DMS79 (cell line): ENCODE measurements at places on chromosomes 7 and 10.

GRCh38 chr10:66680886-66681285 is 244.9 kb upstream of the LRRTM3 start:
- DNase-seq, result no peak

- no peak for DNase-seq
These were observed 17.6 kb downstream of the RSU1 start for GRCh38 chr10:16799621-16800020.

GRCh38 chr7:102833343-102833742 is 79.5 kb upstream of the LRRC17 start:
- DNase-seq, result no peak

DNA sequence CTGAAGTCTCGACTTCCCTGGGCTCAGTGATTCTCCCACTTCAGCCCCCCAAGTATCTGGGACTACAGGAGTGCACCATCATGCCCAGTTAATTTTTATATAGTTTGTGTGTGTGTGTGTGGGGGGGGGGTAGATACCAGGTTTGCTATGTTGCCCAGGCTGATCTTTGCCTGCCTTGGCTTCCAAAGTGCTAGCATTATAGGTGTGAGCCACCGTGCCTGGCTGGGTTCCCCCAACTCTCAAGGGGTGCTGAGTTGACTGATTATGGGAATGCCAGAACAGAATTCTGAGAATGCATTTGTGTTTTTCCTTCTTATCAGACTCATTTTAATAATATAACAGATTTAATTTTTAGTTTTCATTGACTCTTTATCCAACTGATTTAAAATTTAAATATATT is 19.5 kb downstream of the RPA3 start:
- no peak for DNase-seq

DNA sequence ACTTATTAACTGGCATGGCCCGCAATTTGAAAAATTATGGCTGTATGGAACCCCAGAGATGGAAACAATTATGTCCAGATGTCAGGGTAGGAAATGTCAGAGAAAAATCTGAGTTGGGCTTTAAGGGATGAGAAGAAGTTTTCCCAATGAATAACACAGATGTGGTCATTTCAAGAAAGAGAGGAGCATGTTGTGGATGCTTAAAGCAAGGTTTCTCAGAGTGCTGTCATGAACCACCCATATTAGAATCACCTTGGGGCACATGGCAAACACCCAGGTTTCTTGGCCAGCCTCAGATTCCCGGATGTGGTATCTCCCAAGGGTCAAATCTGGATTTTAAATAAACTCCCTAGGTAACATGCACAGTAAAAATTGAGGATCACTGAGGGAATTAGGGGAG is 43.6 kb downstream of the LAMB4 start:
- no peak for DNase-seq

DNA sequence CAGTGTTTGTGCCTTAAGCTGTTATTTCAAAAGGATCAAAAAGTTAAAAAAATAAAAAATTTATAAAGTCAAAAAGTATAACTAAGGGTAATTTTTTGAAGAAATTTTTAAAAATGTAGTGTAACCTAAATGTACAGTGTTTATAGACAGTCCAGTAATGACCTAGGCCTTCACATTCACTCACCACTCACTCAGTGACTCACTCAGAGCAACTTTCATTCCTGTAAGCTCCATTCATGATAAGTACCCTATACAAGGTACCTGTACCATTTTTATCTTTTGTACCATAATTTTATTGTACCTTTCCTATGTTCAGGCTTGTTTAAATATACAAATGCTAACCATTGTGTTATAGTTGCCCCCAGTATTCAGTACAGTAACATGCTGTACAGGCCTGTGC is 21.5 kb downstream of the DNAJC9 start:
- no peak for DNase-seq

- no peak for DNase-seq
These were observed 6.6 kb upstream of the BHLHA15 start for GRCh38 chr7:98204670-98205069.

DNA sequence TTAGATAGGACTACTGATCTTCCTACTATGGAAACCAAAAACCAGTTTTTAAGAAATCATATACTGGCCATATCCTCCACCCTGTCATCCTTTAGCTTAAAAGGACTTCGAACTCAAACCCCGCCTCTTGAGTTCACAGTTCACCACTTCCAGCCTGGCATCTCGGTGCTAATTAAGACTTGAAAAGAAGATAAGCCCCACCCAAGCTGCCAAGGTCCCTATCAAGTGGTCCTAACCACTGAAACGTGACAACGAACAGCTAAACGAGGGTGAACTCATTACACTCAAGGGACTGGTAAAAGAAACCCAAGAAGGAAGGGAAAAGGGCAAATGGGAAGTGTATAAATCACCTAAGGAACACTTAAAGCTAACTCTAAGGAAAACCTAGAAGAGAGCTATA is 16.1 kb downstream of the COL17A1 start:
- peak; percentile 18 for DNase-seq

- DNase-seq, result no peak
These were observed 24.2 kb upstream of the DDC start for GRCh38 chr7:50589364-50589763.

- no peak for DNase-seq
These were observed 49.4 kb downstream of the CAV1 start for GRCh38 chr7:116574025-116574822.

- DNase-seq, result peak; percentile 69
These were observed 1.8 kb downstream of the PSMG3 start for GRCh38 chr7:1567896-1568510.

DNA sequence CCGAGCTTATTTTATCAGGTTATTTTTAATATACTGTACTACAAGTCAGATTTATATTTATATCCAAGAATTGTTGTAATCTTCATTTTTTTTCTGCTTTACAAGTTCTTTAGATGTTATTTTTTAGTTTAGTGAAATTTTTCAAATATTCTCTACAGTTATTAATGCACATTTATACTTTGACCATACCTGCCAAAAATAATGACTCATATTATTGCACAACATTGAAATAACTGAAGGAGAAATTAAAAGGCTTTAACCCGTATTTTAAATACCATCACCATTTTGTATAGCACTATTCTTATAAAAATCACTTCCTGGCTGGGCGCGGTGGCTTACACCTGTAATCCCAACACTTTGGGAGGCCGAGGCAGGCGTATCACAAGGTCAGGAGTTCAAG is 278.5 kb downstream of the BICC1 start:
- no peak for DNase-seq

GRCh38 chr7:129886167-129886817 is 66.5 kb downstream of the UBE2H start:
- DNase-seq, result no peak

- no peak for DNase-seq
These were observed 168.6 kb downstream of the MLLT10 start for GRCh38 chr10:21702633-21703111.

DNA sequence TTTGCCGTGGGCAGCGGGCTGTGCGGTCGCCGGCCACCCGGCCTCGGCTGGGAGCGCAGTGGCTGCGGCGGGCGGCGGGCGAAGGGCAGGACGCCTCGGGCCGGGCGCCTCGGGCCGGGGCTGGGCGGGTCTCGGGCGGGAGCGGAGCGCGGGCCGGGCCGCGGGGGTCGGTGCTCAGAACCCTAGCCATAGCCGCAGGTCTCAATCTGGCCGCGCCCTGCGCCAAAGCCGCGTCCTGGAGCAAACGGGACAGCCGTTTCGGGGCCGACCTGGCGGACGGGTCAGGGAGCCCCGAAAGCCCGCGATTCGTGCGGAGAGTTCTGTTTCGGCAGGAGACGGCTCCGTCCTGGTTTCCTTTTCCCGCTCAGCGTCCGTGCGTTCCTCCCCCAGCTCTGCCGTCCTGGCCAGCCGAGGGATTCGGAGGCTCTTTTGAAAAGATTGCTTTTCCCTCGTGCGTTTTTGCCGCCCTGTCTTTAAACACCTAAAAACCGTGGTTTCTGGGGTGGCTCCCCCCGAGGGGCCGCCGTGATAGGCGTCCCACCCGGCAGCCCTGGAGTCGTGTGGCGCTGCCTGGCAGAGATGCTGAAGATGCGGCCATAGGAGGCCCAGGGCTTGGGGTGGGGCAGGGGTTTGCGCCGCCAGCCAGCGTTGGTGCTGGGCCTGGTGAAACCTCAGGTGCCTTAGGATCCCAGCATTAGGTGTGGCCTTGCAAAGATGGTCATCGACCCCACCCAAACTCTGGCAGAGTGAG is 727 bp downstream of the RET start:
- no peak for DNase-seq

GRCh38 chr10:73043319-73043718 is 53.3 kb downstream of the P4HA1 start:
- no peak for DNase-seq

- peak; percentile 10 for DNase-seq
These were observed 73.3 kb downstream of the ZMIZ1 start for GRCh38 chr10:79142064-79142491.

DNA sequence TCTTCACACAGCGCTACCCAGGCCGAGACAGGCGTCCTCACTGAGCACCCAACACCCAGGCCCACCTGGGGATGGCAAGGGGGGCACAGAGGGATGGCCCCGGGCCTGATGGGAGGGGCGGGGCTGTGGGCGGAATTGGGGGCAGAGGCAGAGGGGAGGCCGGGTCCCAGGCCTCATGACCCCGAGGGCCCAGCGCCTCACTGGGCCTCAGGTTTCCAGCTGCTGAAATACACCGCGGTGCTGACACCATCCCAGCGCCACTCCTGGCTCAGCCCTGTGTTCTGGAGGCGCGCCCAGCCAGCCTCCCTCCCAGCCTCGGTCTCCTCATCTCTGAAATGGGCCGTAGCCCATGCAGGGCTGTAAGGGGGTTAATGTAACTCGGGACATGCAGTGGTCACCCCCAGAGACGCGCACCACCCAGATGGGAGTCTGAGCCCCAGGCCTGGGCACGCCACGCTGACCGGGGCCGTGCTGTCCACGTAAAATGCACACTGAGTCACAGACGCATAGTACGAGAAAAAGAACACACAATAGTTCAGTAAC is 82.3 kb downstream of the UNCX start:
- no peak for DNase-seq

DNA sequence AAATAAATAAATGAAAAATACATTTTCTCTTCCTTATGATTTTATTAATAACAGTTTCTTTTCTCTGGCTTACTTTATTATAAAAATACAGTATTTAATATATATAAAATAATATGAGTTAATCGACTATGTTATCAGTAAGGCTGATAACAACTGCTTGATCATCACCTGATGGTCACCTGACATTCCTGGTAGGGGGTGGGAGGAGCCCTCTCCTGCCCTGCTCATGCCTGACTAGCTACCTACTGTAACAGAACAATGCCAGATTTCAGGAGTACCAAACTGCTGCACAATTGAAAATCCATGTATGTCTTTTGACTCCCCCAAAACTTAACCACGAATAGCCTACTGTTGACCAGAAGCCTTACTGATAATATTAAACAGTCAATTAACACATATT is 1.3 kb upstream of the APBB1IP start:
- no peak for DNase-seq

- DNase-seq, result no peak
These were observed 26.4 kb downstream of the MACC1 start for GRCh38 chr7:20190560-20191390.

DNA sequence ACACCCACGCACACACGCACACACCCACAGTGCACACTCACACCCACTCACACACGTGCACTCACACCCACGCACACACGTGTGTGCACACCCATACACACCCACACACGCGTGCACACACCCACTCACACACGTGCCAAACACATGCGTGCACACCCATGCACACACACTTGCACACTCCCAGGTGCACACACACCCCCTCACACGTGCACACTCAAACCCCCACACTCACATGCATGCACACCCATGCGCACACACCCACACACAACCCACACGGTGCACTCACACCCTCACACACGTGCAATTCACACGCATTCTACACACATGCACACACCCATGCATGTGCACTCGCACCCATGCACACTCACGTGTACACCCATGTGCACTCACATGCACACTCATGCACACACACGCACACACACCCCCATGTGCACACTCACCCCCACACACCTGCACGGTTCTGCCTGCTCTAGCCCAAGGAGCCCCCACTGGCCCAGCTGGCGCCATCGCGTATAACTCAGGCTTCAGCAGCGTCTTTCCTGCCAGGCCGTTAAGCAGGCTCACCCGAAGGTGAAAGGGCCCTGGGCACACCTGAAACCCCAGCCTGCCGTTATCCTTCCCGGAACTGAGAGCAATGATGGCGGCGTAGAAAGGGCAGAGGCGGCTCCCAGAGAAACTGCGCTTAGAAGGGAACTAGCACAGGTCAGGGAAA is 63.9 kb upstream of the PDGFA start:
- no peak for DNase-seq

DNA sequence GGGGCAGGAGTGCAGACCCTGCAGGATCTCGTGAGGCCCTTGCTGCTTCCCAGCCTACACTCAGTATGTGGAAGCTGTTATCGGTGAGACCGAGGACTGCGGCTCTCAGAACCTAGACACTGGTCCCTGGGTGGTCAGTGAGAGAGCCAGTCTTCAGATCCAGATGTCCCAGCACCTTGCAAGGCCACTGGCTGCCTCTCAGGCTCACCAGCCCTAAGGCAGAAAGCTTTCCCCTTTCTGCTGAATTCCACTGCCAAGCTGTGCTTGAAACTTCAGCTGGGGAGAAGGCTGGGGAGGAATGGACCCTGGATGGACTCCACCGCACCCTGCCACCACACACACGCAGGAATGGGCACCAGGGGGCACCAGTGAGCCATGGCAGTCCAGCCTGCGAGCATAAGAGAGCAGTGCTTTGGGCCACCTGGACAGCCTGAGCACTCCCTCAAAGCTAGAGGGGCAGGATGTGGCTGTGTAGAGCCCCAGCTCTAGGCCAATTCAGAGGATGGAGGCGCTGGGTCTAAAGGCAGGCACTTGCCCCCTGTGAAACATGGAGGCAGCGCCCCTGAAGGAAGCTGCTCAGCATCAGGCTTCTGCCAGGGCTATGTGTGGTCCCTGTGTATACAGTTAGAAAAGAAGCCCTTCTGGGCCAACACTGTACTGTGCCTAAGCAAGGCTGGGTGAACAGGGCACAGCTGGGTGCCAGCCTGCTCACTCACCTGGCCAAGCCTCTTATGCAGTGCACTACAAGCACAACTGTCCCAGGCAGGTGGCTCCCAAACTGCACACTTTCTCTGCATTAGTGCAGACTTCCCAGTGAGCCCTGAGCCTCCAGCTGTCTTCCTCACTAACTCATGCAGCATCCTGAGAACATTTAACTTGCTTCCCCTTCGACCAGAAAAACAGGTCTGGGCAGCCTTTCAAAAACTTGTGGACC is 21.6 kb downstream of the TMEM72 start:
- no peak for DNase-seq

DNA sequence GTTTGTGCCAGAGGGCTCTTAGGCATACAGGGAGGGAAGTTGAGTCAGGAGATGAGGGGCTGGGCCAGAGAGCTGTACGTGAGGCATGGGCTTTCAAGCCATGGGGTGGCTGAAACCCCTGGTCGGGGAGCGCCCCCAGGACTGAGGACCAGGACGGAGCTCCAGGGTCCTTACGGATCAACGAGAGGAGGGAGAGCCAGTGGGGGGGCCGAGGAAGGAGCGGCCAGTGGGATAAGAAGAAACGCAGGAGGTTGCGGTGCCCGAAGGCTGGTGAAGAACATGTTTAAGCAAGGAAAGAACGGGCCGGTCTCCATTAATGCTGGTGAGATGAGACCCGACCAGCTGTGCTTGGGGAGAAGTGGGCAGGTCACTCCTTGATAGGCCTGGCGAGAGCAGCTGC is 43.6 kb upstream of the BHLHA15 start:
- no peak for DNase-seq

- no peak for DNase-seq
These were observed 7.7 kb upstream of the SFRP5 start for GRCh38 chr10:97779492-97779891.
